Gastroesophageal sphincter (tissue), 4 donors: ENCODE measurements at places on chromosomes 4 and X. TPM values are rescaled to one million over a fixed set of nuclear protein-coding genes. Genes with fewer than 3 reads are reported as not detected.

GRCh38 chr4:111984169-111984819, 161.0 kb upstream of the FAM241A start:
- H3K27me3 ChIP-seq, result no peaks in the 10 kb centered on the region
- H3K4me1 ChIP-seq, result no peaks in the 10 kb centered on the region
- no peak overlapping the region for H3K4me3 ChIP-seq
- no peaks in the 10 kb centered on the region for H3K36me3 ChIP-seq

DNA sequence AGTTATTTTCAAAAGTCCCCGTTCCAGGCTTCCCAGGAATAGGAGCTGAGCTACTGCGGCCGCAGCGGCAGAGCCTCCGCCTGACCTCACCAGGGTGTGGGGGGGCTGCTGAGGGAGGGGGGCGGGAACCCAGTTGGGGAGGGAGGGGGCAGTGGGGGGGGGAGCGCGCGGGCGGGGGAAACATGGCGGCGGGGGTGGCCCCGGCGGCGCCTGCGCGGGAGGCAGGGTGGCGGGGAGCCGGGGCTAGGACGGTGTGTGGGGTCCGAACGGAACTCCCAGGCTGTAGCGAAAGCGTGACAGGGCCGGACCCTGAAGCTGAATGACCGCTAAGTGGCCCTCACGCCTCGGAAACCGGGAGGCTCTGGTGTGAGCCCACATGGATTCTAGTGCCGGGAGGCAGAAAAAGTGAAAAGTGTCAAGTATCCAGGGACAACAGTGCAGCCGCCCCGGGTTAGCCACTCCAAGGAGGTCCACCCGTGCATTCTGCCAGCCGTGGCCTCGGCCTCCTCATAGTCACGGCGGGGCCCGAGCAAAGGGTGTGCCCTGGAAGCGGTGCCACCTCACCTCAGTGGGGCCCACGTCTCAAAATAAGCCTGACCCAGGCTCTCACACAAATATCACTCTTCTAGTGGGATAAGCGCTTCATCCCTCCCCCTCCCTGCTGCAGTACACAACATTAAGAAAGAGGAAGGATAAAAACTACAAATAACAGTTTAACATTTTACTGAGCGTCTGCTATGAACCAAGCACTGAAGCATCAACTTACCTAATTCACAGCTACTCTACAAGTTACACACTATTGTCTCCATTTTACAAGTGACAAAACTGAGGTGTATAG, at the start of gene KLHL13:
Gene KLHL13, minus strand, starts transcription at position 98 of the 838 bp plus-strand sequence. CDS start 88,337 bp downstream, outside the sequence.
- no peaks in the 10 kb centered on the region for H3K4me1 ChIP-seq
- no peaks in the 10 kb centered on the region for H3K36me3 ChIP-seq
- ATAC-seq, result peak; percentile 84

FHDC1 gene
- total RNA-seq, result 1.3 TPM

DNA sequence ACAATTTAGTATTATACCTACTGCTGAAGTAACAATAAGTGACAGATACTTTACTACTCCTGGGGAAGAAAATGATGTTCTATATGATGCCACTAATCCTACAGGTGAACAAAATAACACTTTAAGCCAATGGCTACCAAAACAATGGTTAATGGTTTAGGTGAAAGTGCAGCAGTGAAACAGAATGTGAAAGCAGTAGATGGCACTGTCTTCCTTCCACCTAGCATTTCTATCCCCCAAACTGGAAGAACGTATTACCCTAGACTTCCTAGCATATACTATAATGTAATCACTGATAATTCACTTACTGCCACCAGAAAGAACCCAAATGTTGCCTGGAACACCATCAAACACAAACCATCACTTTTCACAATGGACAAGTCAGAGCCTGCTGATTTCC, 18.9 kb upstream of the CABS1 start:
- H3K4me1 ChIP-seq, result no peaks in the 10 kb centered on the region
- H3K36me3 ChIP-seq, result no peaks in the 10 kb centered on the region
- no peak overlapping the region for H3K27ac ChIP-seq
- no peak overlapping the region for H3K4me3 ChIP-seq
- H3K27me3 ChIP-seq, result no peaks in the 10 kb centered on the region

DNA sequence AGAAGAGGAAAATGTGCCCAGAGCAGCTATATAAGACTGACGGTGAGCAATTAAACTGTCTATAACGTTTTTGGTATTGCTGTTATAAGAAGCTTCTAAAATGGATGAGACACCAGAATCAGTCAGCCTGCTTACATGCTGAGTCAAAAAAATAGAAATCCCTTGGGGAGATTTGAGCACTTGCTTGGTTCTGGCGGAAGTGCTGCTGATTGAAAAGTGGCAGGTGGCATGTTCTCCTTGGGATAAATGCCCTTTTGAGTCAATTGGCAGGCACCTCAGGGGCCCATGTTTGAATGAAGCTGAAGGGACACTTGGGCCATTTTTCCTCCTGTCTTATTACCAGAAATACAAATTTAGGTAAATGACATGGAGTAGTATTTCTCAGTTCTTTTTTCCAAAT, 148.7 kb downstream of the PTCHD1 start:
- no peak for ATAC-seq
- H3K4me1 ChIP-seq, result no peaks in the 10 kb centered on the region
- no peaks in the 10 kb centered on the region for H3K36me3 ChIP-seq
- no peak overlapping the region for H3K4me3 ChIP-seq

NEUROG2 gene
- total RNA-seq, result not detected

DNA sequence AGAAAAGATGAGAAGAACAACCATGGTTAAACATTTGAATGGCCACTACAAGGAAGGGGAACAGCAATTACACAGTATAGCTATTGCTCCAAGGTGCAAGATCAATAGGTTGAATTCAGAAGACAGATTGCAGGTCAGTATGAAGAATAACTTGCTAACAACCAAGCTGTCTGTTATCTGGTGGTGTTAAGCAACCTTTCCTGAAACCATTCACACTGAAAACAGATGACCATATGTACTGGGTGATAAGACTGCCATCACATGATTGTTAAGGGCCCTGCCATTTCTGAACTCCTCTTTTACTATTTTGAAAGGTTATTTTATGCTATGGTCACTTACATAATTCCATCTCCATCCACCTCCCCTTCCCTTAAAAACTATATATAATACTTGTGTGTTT, 6.8 kb downstream of the GABRA3 start:
- H3K36me3 ChIP-seq, result no peaks in the 10 kb centered on the region
- no peak overlapping the region for H3K4me3 ChIP-seq
- no peaks in the 10 kb centered on the region for H3K4me1 ChIP-seq
- ATAC-seq, result no peak

NXF2 gene
- not detected for total RNA-seq

DNA sequence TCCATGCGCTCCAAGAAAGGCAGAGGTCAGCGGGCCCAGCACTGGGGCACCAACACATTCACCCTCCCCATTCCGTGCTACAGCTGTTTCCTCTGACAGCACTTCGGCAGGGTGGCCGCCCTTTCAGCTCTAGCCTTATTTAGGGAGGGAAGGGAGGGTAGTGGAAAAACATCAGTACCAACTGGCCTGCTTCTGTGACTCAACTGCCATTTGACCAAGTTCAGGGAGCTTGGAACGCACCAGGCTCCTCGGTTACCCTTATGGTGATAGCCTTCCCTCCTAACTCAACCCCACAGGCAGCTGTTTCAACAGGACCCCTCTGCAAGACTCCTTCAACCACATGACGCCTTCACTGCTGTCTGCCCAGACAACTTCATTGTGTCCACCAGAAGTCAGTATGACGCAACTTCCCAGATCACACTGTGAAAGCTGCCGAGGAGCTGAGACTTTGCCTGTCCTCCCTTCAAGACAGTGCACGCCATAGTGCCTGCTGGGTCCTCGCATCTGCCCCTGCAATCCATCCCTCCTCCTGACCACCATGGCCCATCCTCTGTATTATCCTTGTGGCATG, 132.2 kb downstream of the AFAP1 start:
- no peak for ATAC-seq
- H3K4me3 ChIP-seq, result no peak overlapping the region
- no peaks in the 10 kb centered on the region for H3K36me3 ChIP-seq
- H3K27me3 ChIP-seq, result no peaks in the 10 kb centered on the region
- peaks cover 89% of the 10 kb centered on the region for H3K4me1 ChIP-seq
- peak overlapping the region; percentile 80 for H3K27ac ChIP-seq

IQSEC2 gene
- total RNA-seq, result 18.7 TPM

DNA sequence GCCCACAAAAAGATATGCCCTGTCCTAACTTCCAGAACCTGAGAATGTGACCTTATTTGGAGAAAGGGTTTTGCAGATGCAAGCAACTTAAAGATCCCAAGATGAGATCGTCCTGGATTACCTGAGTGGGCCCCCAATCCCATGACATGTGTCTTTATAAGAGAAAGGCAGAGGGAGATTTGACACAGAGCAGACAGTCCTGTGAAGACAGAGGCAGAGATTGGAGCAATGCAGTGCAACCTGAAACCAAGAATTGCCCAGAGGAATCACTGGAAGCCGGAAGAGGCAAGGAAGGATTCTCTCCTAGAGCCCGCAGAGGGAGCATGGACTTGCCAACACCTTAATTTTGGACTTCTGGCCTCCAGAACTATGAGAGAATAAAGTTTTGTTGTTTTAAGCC, 171.5 kb downstream of the SMIM20 start:
- H3K27me3 ChIP-seq, result peaks cover 3% of the 10 kb centered on the region
- no peak for ATAC-seq
- H3K36me3 ChIP-seq, result no peaks in the 10 kb centered on the region
- H3K27ac ChIP-seq, result no peak overlapping the region

- H3K27ac ChIP-seq, result no peak overlapping the region
- H3K27me3 ChIP-seq, result peaks cover 10% of the 10 kb centered on the region
- ATAC-seq, result no peak
- no peak overlapping the region for H3K4me3 ChIP-seq
- H3K4me1 ChIP-seq, result no peaks in the 10 kb centered on the region
- H3K36me3 ChIP-seq, result no peaks in the 10 kb centered on the region
Observed at GRCh38 chr4:27040356-27040755, 179.7 kb downstream of the STIM2 start.

DNA sequence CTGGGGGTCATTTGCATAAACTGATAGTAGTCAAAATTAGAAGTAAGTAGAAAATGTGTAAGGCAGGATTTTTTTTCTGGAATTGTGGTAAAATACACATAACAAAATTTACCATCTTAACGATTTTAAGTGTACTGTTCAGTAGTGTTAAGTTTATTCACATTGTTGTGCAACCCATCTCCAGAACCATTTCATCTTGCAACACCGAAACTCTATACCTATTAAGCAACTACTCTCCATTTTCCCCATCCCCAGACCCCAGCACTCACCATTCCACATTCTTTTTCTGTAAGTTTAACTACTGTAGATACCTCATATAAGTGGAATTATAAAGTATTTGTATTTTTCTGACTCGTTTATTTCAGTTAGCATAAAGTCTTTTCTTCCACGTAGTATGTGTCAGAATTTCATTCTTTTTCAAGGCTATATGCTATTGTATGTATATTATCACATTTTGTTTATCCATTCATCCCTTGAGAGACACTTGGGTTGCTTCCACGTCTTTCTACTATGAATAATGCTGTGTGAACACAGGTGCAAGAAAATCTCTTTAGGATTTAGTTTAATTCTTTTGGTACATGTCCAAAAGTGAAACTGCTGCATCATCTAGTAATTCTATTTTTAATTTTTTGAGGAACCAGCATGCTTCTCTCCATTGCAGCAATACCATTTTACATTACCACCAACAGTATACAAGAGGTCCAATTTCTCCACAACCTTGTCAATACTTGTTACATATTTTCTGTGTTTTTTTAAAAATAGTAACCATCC, 39.1 kb upstream of the NSUN7 start:
- no peaks in the 10 kb centered on the region for H3K4me1 ChIP-seq
- H3K27ac ChIP-seq, result no peak overlapping the region
- no peaks in the 10 kb centered on the region for H3K36me3 ChIP-seq
- ATAC-seq, result no peak

AKAP4 gene
- total RNA-seq, result not detected

DNA sequence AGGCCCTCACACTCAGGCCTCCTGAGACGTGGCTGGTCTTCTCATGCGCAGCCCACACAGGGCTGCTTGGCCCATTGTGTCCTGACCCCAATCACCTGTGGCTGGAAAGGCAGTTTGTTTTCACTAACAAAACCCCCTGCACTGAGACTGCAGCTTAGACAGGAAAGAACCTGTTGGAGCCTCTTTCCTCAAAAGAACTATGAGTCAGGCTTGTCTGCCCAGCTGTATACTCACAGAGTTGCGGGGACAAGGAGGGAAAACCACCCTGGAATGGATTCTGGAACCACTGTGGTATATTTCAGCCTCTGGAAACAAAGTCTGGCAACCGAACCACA, 5.2 kb upstream of the TMEM156 start:
- H3K27ac ChIP-seq, result no peak overlapping the region
- ATAC-seq, result no peak
- no peaks in the 10 kb centered on the region for H3K27me3 ChIP-seq
